ENCODE measurements at places on chromosomes 13 and 19.

DNA sequence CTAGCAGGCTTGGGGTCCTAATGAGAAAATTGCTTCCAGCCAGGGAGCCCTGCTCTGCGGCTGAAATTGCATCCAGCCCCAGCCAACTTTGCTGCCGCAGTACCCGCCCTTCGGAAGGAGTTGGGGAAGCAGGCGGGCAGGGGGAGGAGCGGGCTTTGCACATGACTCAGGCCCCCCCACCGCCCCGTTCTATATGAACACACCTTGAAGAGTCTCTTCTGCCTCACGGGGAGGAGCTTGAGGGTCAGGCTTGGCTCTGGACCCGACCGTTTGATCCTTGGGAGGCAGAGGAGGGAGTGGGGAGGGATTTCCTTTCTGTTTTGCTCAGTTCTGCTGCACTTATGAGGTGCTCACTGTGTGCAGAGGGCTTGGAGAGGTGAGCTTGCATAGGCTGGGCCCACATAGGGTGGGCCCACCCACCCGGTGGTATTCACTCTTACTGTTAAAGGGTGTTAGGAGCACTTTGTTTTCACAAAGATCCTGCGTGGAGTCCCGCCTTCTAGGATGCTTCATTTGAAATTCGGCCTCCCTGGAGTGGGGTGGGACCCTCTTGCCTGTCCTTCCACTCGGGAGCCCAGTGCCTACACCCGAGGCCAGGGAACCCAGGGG lies 46.5 kb downstream of the LYL1 start:
- DNase-seq = no peak

- DNase-seq = no peak
Observed at GRCh38 chr19:30529876-30530275, 157.7 kb downstream of the ZNF536 start.

DNA sequence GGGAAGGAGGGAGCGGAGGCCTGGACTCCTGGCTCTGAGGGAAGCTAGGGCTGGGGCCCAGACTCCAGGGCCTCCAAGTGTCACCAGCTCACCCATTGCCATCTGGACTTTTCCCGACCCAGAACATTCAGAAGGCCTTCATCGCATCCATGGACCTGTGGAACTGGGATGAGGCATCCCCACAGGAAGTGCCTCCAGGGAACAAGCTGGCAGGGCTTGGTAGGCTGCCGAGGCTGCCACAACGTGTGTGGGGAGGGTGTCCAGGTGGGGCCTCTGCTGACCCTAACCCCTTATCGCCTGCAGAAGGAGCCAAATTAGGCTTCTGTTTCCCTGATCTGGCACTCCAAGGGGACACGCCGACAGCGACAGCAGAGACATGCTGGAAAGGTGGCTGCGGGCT lies 767 bp downstream of the ETV2 start:
- no peak for DNase-seq

DNA sequence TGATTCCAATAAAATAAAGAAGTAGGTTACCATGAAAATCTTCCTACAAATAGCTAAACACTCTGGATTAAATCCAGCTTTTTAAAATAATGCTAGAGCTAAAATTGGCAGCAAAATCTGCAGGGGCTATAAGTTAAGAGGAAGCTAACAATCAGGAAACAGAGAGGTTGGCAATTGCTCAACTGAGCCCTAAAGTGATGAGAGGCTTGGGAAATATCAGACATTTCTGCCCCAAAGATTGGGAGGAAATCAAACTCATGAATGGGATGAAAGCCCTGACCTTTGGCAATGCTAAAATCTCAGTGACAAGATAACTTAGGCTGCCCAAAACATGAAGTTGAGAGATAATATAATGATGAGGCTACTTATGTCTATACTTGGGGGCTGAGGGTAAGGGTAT lies 1437.9 kb downstream of the EFNB2 start:
- DNase-seq = no peak

GRCh38 chr13:33194820-33195692 lies 90.5 kb downstream of the STARD13 start:
- no peak for DNase-seq

GRCh38 chr13:103859952-103860351 lies 793.7 kb upstream of the SLC10A2 start:
- DNase-seq = no peak

- DNase-seq = no peak
Observed at GRCh38 chr13:48014359-48014758, 13.3 kb upstream of the SUCLA2 start.

- DNase-seq = no peak
Observed at GRCh38 chr13:67366533-67366932, 136.4 kb upstream of the PCDH9 start.

- DNase-seq = no peak
Observed at GRCh38 chr19:40702337-40703012, 12.0 kb upstream of the NUMBL start.

DNA sequence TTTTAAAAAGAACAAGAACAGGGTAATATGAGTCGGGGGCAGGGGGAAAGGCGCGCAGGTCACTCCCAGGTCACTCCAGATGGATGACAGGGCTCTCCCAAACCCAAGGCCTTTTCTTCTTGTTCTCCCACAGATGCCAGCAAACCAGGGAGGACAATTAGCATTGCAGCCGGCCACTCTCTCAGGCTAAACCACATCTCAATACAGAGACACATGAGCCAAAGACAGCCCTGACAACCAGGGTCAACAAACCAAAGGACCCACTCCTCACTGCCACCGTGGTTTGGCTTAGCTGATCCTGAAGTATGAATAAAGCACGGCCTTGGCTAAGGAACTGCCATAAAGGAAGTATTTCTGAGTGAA lies 47.3 kb downstream of the LATS2 start:
- no peak for DNase-seq

DNA sequence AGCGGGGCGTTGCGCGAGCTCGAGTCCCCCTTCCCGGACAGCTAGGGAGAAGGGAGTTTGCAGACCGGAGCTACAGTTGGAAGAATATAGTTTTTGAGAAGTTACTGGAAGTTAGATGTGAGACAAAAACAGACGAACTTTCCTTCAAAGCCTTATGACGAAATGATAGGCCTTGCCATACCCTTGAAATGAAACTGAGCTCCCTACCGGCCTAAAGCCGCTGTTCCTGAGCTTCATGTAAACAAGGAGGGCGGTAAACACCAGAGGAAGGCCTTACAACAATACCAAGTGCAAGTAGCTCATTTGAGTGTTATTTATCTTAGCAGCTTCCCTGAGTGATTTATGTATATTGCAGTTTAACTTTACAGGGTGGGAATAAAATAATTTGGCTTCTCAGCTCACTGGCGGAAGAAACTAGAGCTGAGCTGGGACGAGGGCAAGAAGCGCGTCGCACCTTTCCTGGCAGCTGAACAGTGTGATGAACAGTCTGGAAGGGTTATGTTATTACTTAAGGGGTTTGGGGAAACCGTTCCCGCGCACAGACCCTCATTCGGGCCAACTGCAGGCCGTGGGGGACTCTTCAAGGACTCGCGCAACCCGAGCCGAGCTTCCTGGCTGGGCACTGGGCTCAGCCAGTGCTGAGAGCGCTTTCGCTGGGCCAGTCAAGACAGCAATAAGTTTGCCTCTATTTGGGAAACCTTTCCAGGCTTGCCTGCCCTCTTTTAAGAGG lies 111.2 kb downstream of the KCNRG start:
- no peak for DNase-seq

GRCh38 chr13:91405240-91405639 lies 6.8 kb downstream of the GPC5 start:
- no peak for DNase-seq

GRCh38 chr13:45811891-45812694 lies 39.5 kb downstream of the SIAH3 start:
- no peak for DNase-seq

DNA sequence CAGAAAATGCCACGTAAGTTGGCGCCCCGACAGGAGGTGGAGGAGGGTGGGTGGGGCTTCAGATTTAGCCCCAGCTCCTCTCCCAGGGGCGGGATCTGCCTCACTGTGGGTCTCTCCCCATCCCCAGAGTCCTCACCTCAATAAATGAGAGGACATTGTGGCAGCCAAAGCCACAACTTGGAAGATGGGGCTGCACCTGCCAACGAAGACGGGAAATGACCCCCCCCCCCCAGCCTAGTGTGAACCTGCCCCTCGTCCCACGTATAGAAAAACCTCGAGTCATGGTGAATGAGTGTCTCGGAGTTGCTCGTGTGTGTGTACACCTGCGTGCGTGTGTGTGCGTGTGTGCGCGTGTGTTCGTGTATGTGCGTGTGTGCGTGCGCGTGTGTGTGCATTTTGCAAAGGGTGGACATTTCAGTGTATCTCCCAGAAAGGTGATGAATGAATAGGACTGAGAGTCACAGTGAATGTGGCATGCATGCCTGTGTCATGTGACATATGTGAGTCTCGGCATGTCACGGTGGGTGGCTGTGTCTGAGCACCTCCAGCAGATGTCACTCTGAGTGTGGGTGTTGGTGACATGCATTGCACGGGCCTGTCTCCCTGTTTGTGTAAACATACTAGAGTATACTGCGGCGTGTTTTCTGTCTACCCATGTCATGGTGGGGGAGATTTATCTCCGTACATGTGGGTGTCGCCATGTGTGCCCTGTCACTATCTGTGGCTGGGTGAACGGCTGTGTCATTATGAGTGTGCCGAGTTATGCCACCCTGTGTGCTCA lies 1.5 kb upstream of the TRAPPC5 start:
- DNase-seq = no peak

- DNase-seq = no peak
Observed at GRCh38 chr19:41801031-41801430, 4.6 kb downstream of the CEACAM3 start.

DNA sequence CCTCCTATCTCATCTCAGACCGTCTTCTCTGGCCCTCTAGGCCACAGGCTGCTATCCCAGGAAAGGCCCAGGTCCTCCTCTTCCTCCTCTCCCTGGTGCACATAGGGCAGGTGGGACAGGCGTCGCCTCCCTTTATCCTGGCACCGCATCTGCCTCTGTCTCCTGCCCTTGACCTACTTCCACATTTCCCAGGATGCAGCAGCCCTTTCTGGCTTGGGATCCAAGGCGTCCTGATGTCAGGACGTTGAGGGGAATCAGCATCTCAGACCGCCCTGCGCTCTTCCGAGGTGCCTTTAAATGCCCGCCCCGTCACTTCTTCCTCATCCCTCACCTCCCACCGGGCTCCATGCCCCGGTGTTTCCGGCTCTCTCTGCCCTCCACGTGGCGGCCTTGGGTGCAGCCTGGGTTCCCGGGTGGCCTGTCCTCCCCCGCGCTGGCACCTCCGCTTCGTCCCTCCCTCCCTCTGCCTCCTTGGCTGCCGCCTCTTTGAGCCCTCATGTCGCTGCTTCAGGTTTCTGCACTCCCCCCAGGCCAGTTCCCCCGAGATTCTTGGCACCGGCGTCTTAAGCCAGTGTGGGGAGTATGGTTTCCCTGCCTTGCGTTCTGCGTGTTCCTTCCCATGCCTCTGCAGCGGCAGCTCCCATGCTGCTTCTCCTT lies 66.3 kb downstream of the KDM4B start:
- DNase-seq = no peak

- no peak for DNase-seq
Observed at GRCh38 chr13:77388944-77389624, 62.2 kb upstream of the MYCBP2 start.

- DNase-seq = no peak
Observed at GRCh38 chr13:51118809-51119431, 7.8 kb upstream of the C13orf42 start.

DNA sequence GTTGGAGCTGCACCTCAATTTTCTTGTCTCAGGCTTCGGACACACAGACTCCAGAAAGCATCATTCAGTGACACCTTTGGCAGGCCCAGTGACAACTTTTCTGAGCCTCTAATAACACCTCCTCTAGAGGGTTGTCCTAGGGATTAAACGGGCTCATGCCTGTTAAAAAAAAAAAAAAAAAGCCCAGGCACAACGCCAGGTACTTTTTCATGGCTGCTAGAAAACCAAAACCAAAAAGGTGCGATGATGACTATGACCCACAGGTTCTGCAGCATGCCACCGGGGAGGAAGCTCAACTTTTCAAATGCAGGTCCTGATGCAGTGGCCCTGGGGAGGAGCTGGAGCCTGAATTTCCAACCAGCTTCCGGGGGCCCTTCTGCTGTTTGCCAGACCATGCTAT lies 184.2 kb downstream of the ABCC4 start:
- no peak for DNase-seq

GRCh38 chr13:80336370-80336769 lies 4.6 kb downstream of the SPRY2 start:
- DNase-seq = no peak

- DNase-seq = no peak
Observed at GRCh38 chr19:58196901-58197616, 14.2 kb downstream of the ZNF274 start.

All from cortex of kidney (tissue), 1 donor.